NCI-H1092 (cell line): ENCODE measurements at places on chromosomes 6 and 20.

GRCh38 chr6:79719248-79719960, 88.3 kb downstream of the SH3BGRL2 start:
- no peak for DNase-seq

DNA sequence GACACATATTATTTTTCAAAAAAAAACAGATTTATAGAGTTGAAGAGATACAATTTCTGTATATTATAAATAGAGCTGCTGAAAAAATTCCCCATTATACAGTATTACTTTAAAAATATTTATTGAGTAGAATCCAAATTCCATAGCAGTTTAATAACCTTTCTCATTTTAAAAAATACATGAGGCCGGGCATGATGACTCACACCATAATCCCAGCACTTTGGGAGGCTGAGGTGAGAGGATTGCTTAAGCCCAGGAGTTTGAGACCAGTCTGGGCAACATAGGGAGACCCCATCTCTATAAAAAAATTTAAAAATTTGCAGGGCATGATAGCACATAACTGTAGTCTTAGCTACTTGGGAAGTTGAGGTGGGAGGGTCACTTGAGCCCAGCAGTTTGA, 13.0 kb downstream of the ATRN start:
- no peak for DNase-seq

- DNase-seq: no peak
Measured at GRCh38 chr6:14639983-14640599, 522.5 kb downstream of the CD83 start.

GRCh38 chr20:34045294-34045693, 51.6 kb downstream of the RALY start:
- DNase-seq: no peak

GRCh38 chr20:33532753-33533459, 43.0 kb downstream of the CBFA2T2 start:
- no peak for DNase-seq

DNA sequence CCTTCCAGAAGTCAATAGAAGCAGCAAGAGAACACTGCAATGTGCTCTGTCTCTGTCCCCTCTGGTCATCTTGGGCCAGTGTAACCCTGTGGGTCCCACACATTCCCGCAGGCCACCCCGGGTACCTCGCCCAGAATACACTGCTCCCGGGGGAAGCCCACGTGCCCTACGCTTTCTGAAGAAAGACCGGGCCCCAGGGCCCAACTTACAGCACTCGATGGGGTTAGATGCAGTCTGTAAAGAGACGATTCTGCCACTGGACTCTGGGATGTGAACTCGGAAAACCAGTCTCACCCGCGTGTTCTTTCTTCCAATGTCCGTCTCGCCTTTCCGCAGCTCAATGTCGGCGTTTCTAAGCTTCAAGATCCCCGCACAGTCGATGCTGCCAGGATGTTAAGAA, 68.7 kb downstream of the NFATC2 start:
- DNase-seq: no peak
